ENCODE measurements at places on chromosomes 5 and 9.

- no peak for DNase-seq
Observed at GRCh38 chr5:69497006-69497520, 4.5 kb downstream of the OCLN start.

GRCh38 chr5:51185850-51186329 is 197.4 kb upstream of the ISL1 start:
- DNase-seq: no peak

GRCh38 chr5:88488130-88488529 is 219.5 kb upstream of the TMEM161B start:
- DNase-seq: no peak

GRCh38 chr5:72467461-72467860 is 39.7 kb downstream of the ZNF366 start:
- no peak for DNase-seq

DNA sequence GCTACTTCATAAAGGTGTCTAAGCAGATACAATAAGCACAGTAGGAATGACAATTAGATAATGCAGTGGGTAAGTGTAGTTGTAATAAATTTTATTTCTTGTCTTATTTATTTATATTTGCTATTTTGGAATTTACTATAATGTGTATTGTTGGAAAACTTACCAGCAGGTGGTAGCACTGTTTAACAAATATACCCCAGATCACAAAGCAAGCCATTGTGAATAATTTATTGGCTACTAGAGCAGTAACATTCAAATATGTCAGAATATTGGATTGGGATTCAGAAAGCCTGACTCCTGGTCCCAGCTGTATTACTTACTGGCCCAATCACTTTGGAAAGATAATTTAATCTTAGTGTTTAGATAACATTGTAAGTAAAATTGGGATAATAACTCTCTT is 78.0 kb downstream of the ISOC1 start:
- DNase-seq: no peak

DNA sequence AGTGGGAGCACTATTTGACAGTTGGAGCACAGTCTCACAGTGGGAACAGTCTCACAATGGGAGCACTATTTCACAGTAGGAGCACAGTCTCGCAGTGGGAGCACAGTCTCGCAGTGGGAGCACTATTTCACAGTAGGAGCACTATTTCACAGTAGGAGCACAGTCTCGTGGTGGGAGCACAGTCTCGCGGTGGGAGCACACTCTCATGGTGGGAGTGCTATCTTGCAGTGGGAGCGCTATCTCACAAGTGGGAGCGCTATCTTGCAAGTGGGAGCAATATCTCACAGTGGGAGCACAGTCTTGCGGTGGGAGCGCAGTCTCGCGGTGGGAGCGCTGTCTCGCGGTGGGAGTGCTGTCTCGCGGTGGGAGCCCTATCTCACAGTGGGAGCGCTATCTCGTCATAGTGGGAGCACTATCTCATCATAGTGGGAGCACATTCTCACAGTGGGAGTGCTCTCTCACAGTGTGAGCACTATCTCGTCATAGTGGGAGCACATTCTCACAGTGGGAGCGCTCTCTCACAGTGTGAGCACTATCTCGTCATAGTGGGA is 56.1 kb downstream of the MED10 start:
- DNase-seq: no peak

GRCh38 chr5:37776826-37777225 is 63.0 kb downstream of the GDNF start:
- DNase-seq: no peak

DNA sequence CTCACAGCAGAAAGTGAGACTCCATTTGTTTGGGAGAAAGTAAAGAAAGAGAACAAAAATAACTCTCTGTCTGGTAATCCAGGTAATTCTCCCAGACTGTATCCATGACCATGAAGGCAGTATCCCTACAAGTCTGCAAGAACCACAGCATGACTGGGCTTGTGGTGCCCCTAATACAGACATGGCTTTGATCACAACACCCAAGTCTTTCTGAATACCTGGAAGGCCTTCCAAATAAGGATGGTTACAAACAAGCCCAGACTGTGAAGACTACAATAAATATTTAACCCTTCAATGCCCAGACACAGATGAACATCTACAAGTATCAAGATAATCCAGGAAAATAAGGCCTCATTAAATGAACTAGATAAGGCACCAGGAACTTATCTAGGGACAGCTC is 481.1 kb upstream of the RORB start:
- no peak for DNase-seq

DNA sequence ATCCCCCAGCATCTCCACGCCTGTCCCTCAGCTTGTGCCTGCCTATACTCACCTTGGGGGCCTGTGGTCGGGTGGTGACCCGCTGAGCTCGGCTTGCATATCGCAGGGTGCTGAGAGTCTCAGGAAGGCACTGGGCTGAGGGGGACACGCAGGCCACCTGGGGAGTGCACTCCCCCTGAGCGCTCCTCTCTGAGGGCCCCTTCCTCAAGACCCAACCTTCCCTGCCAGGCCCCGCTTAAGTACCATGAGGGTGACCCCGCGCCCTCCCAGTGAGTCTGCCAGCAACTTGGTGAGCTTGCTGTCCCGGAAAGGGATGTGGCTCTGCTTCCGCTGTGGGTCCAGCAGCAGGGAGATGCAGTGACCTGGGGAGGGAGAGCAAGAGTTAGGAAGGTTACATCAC is 4.1 kb downstream of the KIF12 start:
- DNase-seq: no peak

- DNase-seq: no peak
Observed at GRCh38 chr5:41194339-41194738, 19.0 kb downstream of the C6 start.

- DNase-seq: no peak
Observed at GRCh38 chr9:8917956-8918739, 1118.6 kb upstream of the DMAC1 start.

- DNase-seq: no peak
Observed at GRCh38 chr5:3197304-3198073, 398.1 kb upstream of the IRX1 start.

DNA sequence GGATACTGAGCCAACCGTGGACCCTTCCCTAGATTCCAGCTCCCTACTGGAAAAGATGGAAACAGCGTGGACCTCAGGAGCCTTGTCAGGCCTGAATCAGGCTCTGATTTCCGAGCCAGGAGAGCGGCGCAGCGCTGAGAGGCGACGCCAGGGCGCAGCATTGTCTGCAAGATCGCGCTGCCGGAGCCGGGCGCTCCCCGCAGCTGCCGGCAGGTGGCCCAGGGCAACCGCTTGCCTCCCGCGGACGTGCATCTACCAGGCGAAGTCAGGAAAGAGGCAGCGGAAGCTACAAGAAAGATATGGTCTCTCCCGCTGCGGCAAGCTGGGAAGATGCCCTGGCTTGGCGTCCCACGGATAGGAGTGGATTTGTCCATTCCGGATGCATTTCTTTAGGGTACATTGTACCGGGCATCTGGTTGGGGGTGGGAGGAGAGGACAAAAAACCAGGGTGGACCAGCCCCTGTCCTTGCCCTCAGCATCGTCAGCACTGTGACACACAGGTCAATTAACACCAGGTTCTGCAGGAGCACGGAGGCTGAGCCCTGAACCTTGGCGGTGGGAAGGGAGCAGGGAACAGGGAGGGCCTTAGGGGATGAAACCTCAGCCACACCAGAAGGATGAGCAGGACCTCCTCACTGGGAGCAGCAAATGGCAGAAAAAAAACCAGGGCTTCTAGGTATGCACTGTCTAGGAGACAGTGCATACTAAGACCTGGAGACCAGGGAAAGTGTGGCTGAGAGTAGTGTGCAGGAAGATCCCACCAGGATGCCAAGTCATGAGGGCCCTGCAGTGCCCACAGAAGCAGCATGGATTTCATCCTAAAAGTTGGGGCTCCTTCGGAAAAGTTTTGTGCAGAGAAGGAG is 55.9 kb downstream of the SFXN1 start:
- DNase-seq: peak; percentile 60

DNA sequence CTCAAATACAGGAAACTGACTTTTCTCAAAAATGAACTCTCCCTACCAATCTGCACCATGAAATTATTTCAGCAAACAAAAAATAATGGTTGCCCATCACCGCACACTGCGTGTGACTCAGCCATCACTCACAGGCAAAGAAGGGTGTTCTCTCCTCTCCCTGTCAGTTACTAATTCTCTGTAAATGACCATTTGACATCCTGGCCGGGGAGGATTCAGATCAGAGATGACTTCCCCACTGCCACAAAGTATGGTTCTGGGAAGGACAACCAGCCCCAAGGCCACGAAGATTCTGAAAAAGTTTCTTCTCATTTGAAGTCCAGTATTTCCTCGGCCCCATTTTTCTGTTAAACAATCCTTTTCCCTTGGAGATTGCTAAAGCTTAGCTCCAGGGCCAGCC is 199.4 kb downstream of the AUH start:
- DNase-seq: no peak

- DNase-seq: no peak
Observed at GRCh38 chr5:113692466-113692865, 179.0 kb downstream of the YTHDC2 start.
